ENCODE measurements at places on chromosomes 4 and X. TPM values are rescaled to one million over a fixed set of nuclear protein-coding genes. Genes with fewer than 3 reads are reported as not detected.

Gene RASSF6
- not detected for total RNA-seq

Gene CLDN2
- not detected for total RNA-seq

Gene RAB33B
- total RNA-seq: 11.4 TPM

Gene HS3ST1
- total RNA-seq: not detected

Gene JCHAIN
- total RNA-seq: 0.83 TPM

Measured in IMR-90 (cell line).